ENCODE measurements at places on chromosomes 2 and 18.

DNA sequence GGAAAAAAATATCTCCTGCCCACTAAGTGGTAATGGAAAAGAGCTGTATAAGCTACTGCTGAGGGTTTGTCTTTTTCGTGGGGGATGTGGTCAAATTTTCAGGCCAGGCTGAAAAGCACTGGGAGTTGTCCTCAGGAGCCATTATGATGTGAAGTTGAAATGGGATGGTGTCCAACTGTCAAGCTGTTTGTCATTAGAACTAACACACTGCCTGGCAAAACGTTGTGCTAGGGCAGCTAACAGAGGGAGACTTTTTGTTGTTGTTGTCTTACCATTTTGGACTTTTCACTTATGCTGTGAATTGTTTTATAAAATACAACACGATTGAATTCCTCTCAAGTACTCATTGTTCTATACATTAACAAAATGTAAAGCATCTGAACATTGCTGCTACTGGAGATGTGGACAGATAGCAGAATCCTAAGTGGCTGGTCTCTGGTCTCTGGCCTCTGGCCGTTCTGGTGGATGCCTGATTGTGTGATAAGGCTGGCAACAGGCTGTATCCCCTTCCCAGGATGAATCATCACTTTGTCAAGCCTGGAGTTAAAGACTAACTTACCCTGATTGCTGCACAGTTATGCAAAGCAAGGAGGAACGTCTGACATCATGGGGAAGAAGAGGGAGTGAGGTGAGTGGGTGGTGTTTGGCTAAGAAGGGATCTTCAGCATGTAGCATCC, 2.3 kb downstream of the MYO1B start:
- no peak for DNase-seq

DNA sequence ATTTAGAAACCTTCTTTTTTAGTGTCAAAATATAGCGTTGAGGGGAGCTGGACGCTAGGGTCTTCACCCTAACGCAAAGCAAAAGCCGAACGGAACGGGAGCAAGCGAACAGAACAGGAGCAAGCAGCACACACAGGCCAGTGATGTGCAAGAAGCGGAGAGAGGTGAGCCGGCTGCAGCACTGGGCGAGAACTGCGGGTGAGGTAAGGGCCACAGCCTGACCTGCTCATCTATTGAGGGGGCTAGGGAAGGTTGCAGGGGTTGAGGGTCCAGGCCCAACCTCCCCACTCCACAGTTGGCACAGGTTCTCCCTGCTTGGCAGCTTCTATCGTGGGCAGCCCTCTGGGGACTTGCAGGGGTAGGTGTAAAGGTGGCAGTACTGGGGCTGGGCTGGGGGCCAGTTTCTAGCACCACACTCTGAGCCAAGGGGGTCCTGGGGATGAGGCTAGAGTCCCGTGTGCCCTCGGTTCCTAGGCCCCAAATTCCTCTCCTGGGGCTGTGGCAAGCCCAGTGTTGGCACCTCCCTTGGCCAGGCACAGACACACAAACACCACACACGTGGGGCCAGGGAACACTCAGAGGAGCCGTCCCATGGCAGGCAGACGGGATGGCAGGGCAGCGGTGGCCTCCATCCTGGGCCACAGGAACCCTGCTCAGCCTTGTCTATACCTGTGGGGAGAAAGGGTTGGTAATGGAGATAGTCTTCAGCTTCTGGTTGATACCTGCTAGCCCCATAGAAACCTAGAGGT, 1.2 kb upstream of the ABCB6 start:
- DNase-seq, result no peak

GRCh38 chr2:174499371-174499770, 12.5 kb upstream of the GPR155 start:
- DNase-seq, result no peak

DNA sequence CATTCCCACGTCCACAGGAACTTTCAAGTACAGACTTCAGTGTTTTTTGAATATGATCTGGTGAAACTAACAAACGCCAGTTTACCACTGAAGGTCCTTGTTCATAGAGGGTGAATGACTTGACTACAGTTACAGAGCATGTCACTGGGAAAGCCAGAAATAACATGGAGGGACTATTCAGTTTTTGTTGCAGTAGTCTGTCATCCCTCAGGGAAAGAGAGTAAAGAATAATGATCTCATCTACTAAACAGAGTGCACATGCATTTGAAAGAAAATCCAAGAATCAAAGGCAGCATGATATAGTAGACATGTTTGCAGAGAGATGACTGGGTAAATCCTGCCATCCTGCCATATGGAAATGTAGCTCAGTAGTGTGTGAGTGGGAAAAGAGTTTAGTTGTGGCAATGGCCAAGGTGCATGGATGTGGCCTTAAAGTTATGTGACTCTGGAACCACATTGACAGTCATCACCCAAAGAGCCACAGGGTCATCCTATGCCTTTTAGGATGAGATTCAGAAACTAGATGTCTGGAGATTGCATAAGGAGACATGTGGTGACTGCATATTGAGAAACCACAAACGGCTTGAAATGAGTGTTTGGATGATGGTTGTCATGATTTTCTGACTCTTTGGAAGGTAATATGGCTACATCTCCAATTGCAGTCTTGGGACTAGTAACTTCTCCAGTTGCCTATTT, 125.3 kb upstream of the ZEB2 start:
- DNase-seq, result no peak

GRCh38 chr18:11029021-11029420, 120.3 kb downstream of the PIEZO2 start:
- no peak for DNase-seq
